ENCODE measurements at places on chromosomes 1 and 21. TPM values are rescaled to one million over a fixed set of nuclear protein-coding genes. Genes with fewer than 3 reads are reported as not detected.

GRCh38 chr1:182015360-182015759 lies 46.2 kb downstream of the ZNF648 start:
- no peak for DNase-seq

DNA sequence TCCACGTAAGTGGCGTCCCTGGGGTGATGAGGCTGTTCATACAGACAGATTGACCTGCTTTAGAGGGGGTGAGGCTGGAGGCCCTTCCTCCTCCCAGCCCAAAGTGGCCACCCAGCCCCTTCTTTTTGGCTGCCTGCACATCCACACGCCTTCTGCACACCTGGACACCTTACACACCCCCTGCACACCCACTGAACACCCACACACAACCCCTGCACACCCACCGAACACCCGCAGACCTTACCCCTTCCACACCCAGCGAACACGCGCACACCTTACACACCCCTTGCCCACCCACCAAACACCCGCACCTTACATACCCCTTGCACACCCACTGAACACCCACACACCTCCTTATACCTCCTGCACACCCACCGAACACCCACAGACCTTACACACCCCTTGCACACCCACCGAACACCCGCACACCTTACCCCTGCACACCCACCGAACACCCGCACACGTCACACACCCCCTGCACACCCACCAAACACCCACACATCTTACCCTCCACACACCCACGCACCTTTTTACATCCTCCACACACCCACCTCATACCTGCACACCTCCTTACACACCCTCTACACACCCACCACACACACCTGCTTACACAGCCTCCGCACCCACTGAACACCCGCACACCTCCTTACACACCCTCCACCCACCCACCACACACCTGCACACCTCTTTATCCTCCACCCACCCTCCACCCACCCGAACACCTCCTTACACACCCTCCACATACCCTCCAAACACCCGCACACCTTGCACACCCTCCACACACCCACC lies 37.7 kb downstream of the COQ8A start:
- DNase-seq = no peak

DNA sequence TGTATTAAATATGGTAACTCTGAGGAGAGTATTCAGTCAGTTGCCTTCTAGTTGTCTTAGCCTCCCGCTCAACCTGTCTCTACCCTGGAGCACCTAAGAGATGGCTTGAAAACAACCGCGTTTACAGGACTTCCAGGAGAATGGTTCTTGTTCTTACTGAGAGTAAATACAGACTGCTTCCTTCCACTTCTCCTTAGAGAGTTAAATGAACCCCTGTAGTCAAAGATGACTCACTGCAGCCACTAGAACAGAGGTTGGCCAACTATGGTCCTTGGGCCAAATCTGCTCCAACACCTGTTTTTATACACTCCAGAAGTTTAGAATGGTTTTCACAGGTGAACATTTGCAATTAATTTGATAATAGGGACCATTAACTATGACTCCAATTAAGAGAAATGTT lies 60.1 kb upstream of the ASB17 start:
- DNase-seq = no peak

- peak; percentile 92 for DNase-seq
Measured at GRCh38 chr1:212188599-212189351, 96.4 kb upstream of the PPP2R5A start.

ICOSLG gene
- total RNA-seq = 2.0 TPM

DNA sequence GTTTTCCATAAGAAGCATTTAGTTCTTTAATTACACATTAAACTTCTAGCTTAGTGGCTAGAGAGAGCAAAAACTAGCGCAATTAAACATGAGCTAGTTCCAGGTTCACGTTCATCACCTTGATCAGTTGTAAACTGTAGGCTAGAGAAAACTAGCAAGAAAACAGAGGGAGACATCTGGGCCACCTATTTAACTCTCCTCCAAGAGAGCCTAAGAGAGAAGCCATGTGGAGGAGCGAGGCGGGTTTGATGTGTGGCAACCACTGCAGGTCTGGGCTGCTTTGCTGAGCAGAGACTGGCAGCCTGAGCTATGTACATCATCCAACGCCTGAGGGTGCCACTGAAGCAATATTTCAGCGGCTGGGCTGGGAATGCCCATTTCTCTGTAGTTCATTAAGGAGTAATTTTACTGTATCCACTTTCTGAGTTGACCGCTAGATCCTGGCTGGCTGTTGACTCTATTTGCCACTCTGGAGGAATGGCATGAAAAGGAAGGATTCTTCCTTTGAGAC lies 252.9 kb downstream of the DYRK1A start:
- DNase-seq = peak; percentile 32

DNA sequence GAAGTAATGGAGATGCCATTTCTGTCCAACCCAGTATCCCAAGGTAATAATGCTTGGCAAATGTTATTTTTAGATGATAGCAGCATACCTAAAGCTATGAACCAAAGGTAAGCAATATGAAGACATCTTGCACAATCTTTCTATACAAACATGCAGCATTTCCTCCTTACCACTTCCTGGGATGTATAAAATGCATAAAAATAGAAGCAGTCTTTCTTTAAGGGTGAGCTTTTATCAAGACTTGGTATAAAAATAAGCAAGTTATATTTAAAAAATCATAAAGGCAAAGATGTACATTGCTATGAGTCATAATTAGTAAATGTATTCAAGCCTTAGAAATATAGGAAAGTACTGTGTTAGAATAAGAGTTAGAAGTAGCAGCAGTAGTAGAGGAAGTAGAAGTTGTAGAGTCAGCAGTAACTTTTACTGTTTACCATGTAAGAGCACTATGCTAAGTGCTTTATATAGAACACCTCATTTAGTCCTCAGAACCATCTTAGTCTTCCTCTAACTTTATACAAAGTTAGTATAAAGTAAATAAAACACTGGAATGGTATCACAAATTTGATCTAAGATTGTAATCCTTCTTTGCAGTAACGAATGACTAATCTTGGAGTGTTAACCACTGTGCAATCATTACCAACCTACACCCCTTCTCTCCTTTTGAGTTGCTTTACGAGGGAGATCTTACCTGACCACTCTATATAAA lies 371.3 kb downstream of the VAV3 start:
- peak; percentile 56 for DNase-seq

- DNase-seq = no peak
Measured at GRCh38 chr1:236120721-236121153, 21.6 kb upstream of the GPR137B start.

ST3GAL3 gene
- 12.4 TPM for total RNA-seq

GRCh38 chr1:106022312-106022902 lies 1034.1 kb upstream of the PRMT6 start:
- DNase-seq = no peak

- DNase-seq = no peak
Measured at GRCh38 chr1:219657186-219657585, 44.3 kb upstream of the ZC3H11B start.

DNA sequence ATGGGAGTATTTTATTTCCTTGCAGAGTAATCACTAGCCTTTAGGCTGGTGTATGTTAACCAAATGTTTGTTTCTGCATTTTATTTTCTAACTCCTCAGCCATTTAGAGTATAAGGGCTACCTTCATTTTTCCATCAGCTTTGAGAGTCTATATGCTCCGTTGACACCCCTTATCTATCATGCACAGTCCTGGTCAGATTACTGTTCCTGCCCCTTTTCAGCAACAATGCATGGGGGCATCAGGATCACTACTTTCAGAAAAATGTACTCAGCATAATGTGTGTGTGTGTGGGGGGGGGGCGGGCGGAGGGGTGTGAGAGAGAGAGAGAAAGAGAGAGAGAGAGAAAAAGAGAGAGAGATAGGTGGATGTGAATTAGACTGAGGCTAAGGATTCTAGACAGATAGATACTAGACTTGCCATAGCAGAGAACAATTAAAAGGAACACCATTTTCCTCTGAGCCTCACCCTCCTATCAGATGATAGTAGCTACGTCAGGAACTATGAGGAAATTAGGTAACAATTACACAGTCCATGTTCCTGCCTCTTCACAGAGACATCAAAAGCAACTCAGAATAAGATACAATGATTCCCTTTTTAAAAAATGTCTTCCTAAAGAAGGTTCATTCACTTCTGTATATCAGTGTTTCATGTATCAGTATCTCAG lies 40.8 kb downstream of the FCER1A start:
- no peak for DNase-seq

DNA sequence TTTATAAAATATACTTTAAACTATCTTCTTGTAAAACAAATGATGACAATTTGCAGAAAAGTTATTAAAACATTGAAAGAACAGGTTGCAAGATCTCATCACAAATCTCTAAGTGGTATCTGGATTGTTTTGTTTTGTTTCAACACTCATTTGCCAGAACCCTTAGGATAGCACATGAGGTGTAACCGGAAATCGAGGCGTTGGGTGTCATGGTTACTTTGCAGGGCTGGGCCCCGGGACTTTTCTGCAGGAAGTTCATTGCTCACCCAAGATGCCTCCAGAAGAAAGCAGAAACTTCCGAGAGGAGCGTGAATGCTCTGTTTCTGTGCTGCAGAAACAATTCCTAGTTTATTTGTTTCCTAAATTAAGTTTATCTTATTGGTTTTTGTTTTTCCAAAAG lies 2.5 kb downstream of the DISC1 start:
- no peak for DNase-seq
